ENCODE measurements at places on chromosomes 5 and 9.

DNA sequence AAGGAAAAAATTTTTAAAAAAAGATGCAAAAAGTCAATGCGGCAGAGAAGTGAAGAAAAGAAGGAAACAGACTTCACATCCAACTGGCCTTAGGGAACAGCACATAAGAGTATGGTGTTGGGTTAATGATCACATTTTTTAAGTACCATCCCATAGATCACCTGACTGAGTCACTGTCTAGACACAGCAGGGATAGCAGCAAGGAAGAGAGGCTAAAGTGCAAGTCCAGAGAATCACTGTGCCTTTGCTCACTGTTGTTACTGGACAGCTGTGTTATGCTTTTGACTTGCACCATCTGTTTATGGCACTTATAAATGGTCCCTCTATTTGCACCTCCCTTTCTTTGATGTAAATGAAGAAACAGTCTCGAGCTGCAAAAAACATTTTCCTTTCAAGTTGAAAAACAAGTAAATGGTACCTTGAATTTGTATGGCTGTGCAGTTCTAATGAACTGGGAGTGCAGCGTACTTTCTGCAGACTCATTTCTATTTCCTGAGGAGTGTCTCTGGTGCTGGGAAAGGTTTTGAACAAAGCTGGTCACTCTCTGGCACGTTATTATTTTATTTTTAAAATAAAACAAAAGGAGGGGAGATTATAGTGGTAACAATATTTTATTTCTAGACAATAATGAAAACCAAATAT is 84.2 kb downstream of the TRPM6 start:
- DNase-seq: no peak

DNA sequence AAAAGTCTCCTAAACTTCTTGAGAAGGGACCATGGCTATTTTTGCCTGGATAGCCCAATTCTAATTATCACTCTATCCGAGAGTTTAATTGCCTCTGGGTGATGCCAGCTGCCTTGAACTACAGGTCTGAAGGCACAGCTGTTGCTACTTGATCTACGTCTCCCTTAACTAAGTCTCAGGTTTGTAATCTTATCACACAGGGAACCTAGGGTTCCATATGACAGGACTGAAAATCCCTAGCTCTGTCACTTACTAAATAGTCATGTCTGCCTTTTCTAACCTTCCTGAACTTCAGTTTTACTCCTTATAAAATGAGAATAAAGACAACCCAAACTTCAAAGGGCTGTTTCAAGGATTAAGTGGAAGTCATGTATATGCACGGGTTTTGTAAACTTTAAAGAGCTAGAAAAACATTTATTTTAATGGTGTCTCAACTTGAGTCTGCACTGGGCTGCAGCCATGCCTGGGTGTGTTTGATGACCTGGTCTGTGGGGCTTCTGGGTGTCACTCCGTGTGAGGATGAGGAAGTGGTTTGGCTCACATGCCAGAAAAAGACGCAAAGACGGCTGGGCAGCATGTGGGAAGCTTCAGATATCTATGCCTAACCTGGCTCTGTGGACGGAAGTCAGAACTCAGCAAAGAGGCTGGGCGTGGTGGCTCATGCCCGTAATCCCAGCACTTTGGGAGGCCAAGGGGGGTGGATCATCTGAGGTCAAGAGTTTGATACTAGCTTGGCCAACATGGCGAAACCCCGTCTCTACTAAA is 129.3 kb upstream of the SLC44A1 start:
- DNase-seq: peak; percentile 68

- no peak for DNase-seq
These were observed 11.9 kb upstream of the TBC1D9B start for GRCh38 chr5:179919487-179920060.

DNA sequence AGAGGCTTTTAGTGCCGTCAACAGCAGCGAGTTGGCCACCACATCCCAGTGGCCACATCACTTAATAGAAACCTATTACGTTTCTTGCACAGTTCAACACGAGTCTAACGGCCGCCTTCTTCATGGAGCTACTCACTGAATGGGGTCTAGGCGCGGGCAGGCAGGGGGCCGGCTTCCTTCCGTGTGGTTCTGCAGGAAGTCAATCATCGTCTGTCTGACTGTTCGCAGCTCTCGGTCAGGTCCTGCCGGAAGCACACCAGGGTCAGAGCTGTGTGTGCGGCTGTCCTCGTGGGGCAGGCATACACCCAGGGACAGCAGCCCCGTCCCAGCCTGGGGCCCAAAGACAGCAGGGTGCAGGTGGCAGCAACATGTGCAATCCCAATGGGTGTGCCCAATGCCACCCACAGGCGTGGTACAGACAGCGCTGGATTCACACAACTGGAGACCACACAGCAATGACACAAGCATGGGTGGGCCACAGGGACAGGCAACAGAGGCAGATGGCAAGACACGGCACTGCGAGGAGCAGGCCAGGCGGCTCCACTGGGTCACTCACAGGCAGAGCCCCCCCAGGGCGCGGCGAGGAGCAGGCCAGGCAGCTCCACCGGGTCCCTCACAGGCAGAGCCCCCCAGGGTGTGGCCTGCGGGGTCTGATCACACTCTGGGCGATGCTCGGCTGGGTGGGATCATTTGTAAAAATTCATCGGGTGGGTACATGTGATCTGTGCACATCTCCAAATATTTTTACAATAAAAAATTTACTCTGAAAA is 19.1 kb upstream of the LHX3 start:
- no peak for DNase-seq

- DNase-seq: no peak
These were observed 704.9 kb upstream of the NUDT12 start for GRCh38 chr5:104267320-104268015.

DNA sequence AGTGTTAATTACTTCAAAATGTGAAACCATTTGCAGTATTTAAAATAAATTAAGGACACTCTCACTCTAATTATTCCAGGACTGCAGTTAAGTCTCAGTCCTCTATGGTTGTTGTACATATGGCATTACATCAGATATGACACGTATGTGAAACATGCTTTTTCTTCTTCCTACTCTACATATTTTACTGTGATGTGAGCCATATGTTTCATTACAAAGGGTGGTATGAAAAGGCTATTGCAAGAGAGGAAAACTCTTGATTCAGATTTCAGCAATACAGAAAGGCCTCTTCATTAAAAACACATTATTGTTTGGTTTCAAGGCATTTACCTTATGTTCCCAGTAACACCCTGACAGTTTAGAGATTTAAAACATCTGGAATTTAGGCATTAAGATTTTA is 964.5 kb upstream of the DMAC1 start:
- no peak for DNase-seq

DNA sequence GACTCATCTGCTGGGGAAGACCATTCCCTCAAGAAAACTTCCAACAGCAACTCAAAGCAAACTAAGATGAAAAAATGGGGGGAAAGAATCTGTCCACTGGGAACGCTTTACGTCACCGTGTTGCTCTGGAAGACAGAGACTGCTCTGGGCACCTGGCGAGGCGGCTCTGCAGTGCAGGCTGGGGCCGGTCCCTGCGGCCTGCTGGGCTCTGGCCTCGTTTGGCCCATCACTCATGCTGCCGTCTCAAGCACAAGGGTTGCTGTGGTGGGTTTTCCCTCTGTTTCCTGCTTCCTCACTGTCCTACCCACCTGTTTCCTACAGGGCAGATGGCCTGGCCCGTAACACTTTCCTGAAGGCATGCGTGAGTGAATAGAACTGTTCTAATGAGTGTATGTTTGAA is 92.9 kb upstream of the OTULINL start:
- DNase-seq: no peak

DNA sequence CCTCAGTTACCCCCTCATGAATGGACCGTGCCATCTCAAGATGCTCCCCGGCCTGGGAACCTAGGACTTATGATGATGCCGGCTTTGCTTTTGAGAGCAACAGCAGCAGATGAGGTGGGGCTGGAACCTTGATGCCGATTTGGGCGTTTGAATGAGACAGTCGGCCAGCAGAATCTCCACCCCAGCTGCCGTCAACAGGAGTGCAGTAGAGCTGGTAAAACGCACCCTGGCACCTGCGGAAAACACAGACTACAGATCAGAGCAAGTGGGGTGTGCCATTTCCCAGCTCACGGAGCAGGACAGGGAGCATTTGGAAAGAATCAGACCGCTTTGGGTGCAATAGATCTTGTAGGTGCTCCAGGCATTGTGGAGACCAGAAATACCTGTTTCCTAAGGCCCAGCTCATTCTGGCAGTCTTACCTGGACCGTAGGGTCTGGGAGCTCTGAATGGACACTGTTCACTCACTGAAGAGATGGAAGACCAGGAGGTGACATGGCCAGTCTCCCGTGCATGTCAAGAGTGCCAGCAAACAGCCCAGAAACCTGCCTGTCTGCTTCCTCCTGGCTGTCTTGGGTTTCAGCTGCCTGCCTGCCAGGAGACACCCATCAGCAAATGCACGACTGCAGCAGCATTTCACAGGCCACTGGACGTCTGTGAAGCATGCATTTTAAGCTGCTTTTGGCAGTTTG is 317.7 kb upstream of the IRX4 start:
- DNase-seq: no peak

DNA sequence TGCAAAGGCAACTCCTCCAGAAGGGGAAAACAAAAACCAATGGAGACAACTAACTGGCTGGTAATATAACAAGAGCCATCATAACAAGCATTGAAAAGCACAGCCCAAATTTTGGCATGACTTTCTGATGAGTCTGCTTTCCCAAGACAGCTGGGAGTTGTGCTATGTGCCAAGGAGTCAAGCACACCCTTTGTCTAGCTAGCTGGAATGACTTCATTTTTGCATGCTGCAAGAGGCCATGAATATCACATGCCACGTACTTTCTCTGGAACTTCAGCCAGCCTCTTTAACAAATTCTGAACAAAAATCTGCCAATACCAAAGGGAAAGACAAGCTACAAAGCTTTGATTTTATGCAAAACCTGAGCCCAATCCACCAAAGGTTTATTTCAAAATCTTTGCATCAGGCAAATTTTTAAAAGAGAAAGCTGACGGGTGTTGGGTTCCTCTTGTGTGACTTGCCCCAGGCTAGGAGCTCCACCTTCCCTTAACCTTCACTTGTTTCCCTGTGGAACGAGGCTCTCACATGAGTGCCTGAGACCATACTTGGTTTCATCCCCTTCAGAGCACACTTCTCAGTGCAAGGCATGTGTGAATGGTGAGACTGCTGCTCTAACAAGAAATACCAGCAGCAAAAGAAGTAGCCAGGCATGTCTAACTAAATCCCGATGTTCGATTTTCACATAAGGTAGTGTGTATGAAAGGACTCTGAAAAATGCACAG is 47.3 kb downstream of the S1PR3 start:
- DNase-seq: no peak

DNA sequence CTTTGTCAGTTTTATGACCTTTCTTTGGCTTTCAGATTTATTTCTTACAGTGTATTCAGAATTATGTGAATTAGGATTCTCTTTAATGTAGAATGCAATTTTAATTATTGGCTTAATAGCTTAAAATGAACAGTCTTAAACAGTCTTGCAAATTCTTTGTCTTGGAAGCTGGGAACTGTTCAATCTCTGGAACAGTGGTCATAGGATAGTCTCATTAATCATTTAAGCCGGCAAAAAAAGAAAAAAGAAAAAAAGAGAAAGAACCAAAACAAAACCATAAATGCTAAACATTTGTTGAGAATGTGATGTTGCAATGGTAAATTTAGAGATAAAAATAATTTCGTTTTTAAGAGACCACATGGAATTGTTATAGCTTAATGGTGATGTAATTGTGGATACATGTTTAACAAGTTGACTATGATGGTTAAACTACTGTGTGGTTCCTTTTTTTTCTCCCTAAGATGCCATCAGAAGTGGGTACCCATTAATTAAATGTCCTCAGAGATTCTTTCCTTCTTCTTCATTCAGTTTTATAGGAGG is 61.6 kb downstream of the NNT start:
- no peak for DNase-seq

- DNase-seq: no peak
These were observed 12.4 kb downstream of the IL4 start for GRCh38 chr5:132686193-132686592.

GRCh38 chr5:90409318-90410177 is at the start of gene CETN3:
Gene CETN3 (minus strand): TSS chr5:90409756. CDS start chr5:90409661, 95 bp downstream.
- DNase-seq: peak; percentile 93

DNA sequence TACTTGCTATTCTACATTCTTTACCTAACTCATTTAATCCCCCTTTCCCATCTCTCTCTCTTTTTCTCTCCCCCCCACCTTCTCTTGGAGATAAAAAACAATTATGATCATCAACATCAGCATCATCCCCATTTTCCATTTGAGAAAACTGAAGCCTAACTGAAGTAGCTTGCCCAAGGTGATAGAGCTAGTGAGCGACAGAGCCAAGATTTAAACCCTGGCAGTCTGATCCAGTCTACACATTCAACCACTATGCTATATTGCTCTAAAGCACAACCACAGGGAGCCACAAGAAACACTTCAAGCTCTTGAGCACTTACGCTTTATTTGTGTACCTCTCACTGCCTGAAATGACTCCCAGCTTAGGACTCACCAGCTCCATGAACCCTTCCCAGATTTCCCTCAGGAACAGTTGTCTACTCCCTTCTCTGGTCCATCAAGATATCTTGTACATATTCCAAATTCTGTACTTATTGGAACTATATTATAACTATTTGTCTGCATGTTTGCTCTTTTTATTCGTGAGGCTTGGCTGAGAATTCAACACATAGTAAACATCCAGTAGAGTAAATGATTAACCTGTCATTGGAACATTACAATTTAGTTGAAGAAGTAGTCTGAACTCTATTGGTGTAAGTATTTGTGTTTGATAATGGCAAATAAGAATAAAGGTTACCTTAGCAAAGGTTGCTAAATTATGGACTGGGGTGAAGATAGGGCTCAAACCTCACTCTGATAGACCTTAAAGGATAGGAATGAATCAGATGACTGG is 164.8 kb downstream of the EFNA5 start:
- no peak for DNase-seq

DNA sequence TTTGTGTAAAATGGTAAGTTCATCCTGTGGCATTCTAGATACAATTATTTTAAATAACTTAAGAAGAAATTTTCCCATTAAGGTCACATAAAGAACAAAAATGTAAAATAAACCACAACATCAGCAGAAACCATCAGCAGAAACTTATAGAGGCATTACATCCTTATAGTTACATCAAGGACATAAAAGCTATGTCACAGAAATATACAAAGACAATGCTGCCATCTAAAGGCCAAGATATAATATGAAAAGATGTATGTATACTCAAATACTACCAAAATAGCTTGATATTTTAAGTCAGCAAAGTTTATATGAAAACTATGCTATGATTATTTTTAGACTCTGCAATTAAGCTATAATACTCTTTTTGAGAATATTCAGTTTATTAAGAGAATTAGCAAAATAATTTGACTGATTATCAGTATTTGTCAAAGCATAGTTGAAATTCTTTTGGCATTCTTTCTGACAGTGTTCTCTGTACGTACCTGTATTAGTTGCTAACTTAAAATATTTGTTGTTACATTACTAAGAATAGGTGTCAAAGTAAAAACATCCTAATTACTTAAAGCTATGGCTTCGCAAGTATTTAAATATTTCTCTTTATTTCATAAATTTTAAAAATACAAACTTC is 36.2 kb downstream of the FBXL17 start:
- no peak for DNase-seq

GRCh38 chr9:111381006-111381405 is 51.0 kb upstream of the OR2K2 start:
- no peak for DNase-seq

GRCh38 chr9:5563417-5563815 is 53.1 kb downstream of the PDCD1LG2 start:
- no peak for DNase-seq

- no peak for DNase-seq
These were observed 31.8 kb upstream of the TLR4 start for GRCh38 chr9:117672369-117672768.

GRCh38 chr9:93665128-93665636 is 88.8 kb downstream of the PHF2 start:
- DNase-seq: no peak

All from activated naive CD4-positive, alpha-beta T cell treated with anti-CD3 and anti-CD28 coated beads for 36 hours (primary cell).